ENCODE measurements at places on chromosomes 2 and 18.

DNA sequence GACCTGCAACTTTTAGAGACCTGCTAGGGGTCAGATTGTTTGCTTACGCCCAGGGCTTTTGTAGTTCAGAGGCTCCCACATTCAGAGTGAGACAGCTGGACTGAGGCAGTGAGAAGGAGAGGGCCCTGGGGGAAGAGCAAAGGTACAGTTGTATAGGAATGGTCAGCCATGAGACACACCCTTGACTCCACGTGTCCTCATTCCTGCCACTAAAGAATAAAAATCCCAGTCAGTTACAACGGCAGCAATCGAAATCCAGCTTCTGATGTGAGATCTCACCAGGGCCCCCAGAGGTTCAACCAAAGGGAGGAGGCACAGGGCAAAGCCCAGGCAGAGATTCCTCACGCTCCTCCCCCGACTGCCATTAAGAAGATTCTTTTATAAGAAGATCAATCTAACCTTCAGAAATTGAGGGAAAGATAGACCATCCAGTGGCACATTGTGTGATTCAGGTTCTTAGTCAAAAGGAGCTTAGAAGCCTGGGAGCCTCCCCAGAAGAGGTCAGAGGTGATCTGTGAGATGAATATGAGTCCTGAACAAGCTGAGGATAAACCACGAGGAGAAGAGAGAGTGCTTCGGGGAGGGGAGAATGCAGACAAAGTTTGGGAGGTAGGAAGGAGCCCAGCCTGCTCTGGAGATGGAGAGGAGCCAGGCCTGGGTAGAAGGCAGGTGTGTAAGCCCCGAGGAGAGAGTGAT, 317.0 kb downstream of the CYP26B1 start:
- no peak for DNase-seq

DNA sequence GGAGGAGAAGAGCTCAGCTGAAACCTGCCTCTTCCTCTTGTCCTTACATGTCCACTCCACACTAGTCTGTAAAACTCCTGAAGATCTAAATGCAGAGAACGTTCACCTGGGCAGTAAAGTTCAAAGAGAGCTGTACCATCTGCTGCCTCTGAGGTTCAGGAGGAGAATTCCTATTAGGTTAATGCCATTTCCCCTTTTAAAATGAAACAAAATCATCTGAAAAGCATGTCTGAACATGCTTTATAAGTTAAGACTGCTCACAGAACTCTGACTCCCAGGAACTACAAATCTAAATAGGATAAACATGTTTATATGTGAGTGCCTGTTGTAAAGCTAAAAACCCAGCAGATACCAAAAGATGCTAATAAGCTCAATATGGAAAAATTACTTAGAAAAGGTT, 164.4 kb downstream of the AFF3 start:
- DNase-seq, result no peak

- no peak for DNase-seq
Observed at GRCh38 chr2:117645458-117645857, 169.0 kb upstream of the DDX18 start.

GRCh38 chr2:550860-551567, 126.2 kb downstream of the TMEM18 start:
- DNase-seq, result no peak

- DNase-seq, result no peak
Observed at GRCh38 chr18:54957296-54957832, 1.9 kb downstream of the CCDC68 start.

DNA sequence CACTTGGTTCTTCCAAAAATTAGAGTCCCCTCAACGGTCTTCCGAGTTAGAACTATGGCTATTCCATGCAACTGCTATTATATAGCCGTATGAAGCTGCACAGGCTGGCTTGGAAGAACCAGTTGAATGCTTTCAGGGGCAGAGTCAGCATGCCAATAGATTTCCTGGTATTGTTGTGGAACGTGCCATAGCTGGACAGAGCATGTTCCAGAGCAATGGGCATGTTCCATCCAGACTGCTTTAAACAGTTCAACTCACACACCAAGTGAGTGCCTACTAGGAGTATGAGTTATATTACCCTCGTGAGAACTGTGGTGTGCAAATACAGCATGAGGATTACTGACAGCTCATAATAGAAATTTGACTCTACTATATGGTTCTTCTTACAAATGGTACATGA, 682.0 kb downstream of the SATB2 start:
- DNase-seq, result no peak

DNA sequence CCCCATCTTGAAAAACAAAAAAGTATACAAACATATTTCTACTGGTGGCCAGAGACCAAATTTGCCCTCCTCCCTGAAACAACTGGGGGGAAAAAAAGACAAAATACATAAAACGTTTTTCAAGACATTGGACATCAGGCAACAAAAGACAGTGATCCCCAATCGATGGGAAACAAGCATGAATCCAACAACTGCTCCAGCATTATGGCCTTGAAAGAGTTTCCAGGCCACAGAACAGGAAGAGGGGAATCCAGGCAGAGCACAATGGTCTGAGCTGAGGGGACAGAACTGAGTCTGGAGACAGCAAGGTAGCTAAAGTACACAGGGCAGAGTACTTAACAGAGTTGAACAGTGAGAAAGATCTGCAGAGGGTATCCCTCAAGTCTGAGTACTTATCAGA, 4.4 kb downstream of the CCDC88A start:
- no peak for DNase-seq

DNA sequence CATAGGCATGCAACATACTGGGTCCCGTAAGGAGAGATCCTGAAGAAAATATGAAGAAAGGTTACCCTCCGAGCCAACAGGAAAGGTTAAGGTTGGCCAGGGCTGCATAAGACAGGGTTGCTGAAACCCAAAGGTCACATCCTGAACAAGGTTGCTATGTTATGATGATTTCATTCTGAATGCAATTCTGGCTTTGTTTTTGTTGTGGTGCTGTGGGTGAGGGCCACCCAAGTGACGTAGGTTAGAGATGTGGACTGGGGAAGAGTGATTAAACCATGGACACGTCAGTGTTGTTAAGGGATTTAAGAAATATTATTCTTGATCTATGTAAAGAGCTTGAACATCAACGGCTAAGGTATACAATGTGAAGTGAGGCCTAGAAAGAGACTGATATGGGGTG, 60.0 kb downstream of the ZEB2 start:
- no peak for DNase-seq

- DNase-seq, result no peak
Observed at GRCh38 chr2:239770246-239770639, 254.9 kb downstream of the NDUFA10 start.

DNA sequence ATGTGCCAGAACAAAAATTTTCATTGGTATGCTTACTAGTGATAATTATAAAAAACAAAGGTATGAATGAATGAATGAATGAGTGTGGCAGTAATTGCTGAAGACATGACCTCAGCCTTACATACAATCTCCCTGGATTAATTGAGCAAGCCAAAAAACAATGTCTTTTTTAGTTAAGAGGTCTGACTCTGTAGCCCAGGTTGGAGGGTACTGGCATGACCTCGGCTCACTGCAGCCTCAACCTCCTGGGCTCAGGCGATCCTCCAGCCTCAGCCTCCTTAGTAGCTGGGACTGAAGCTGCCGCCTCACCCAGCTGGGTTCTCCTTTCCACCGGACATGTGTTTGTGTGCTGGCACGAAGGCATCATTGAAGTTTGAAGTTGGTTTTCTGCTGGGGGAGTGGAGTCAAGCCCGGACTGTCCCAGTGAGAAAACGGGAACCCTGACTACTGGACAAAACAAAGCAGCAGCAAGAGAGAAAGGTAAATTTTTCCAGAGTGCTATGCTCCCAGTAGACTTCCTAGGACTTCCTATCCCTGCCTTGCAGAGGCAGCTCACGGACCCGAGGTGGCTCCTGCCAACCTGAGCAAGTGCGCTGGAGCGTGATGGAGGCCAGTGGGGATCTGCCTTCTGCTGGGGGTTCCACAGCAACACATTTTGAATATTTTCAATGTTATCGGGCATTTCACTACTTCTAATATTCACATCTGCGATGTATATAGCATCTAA, 6.4 kb upstream of the IMP4 start:
- DNase-seq, result no peak

DNA sequence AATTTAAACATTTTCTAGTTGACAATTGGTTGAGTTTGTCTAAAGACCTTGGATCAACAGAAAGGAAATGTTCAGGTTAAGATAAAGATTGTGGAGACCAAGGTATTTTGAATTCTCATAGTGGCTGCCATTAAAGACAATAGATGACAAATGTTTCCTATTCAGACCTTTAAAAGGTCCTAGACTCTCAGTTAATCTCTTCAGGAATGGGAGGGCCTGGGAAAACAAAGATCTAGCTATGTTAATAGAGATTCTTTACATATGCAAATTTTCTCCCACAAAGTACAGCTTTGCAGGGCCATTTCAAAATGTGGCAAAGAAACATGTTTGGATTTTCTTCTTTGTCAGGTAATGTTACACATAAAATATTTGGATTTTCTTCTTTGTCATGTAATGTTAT, 403.9 kb downstream of the SPAG16 start:
- DNase-seq, result no peak

GRCh38 chr18:6929370-6930102, 188.1 kb downstream of the LAMA1 start:
- no peak for DNase-seq

GRCh38 chr2:46351750-46352138, 54.5 kb downstream of the EPAS1 start:
- DNase-seq, result peak; percentile 36

- no peak for DNase-seq
Observed at GRCh38 chr2:162840598-162841246, 2.2 kb upstream of the KCNH7 start.

GRCh38 chr2:124959581-124959980, 934.5 kb downstream of the CNTNAP5 start:
- DNase-seq, result no peak

DNA sequence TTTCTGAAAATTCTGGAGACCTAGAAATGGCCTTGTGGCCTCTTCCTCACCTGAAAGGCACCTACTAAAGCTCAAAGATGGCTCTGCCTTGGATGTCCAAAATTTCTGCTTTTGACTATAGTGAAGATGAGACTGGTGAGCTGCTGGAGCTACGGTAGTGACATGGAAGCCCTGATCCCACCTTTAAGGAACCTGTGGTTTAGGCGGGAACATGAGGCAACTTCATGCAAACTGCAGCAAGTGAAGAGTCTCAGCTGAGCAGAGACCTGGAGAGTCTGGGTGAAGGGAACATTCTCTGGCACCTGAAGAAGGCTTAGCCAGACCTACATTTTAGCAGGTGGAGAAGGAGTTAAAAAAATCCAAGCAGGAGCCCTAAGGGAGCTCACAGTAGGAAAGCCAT, 40.0 kb downstream of the GORASP2 start:
- no peak for DNase-seq

DNA sequence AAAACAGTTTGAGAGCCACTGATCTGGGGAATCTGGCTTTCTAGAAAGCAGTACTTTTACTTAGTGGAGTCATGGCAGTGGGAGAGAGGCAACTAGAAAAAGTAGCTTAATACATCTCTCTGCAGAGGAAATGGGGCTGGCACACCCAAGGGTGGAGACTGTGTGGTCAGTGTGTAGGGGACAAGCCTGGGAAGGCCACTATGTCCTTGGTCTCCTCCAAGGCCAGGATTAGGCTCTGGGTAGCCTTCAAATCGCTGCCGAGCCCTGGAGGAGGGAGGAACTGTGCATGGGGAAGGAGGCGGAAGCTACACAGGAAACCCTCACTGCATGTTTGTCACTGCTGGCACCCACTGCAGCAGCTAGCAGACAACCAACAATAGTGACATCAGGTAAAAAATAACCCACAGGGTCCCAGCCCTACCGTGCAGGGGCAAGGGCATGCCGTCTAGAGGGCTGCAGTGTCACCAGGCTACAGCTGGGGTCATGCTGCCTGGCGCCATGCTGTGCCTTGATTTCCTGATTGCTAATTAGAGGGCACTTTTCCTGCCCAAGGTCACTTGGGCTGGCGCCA, 34.8 kb downstream of the LBH start:
- no peak for DNase-seq

Data from stimulated activated CD4-positive, alpha-beta T cell treated with anti-CD3 and anti-CD28 coated beads, Interleukin-15, amount 100 ng/mL, for 1 hour (primary cell).